ENCODE measurements at places on chromosomes 6 and 20. TPM values are rescaled to one million over a fixed set of nuclear protein-coding genes. Genes with fewer than 3 reads are reported as not detected.

The ROS1 gene
- total RNA-seq: not detected

The OR2H2 gene
- total RNA-seq: not detected

The SLC17A4 gene
- total RNA-seq: not detected

The PTGIS gene
- 0.39 TPM for total RNA-seq

The KHDC1L gene
- not detected for total RNA-seq

The E2F3 gene
- total RNA-seq: 28.0 TPM

The TRIM40 gene
- not detected for total RNA-seq

The CGA gene
- total RNA-seq: not detected

The ID4 gene
- not detected for total RNA-seq

The TMEM74B gene
- total RNA-seq: 4.0 TPM

The SDC4 gene
- 7.1 TPM for total RNA-seq

The TSPO2 gene
- not detected for total RNA-seq

The VWA7 gene
- total RNA-seq: 5.7 TPM
